ENCODE measurements at places on chromosomes 6 and 20. TPM values are rescaled to one million over a fixed set of nuclear protein-coding genes. Genes with fewer than 3 reads are reported as not detected.
A peak's percentile ranks its signal among the peaks of the same experiment; 100 is the strongest.

LINC00237 gene
- not detected for total RNA-seq

CNKSR3 gene
- 4.0 TPM for total RNA-seq

BPIFA1 gene
- not detected for total RNA-seq

GRCh38 chr6:24643920-24644319, 2.1 kb downstream of the KIAA0319 start:
- no peaks in the 10 kb centered on the region for H3K27me3 ChIP-seq
- peaks cover 23% of the 10 kb centered on the region for H3K36me3 ChIP-seq
- no peak overlapping the region for H3K27ac ChIP-seq
- peaks cover 38% of the 10 kb centered on the region for H3K4me1 ChIP-seq
- H3K4me3 ChIP-seq, result no peak overlapping the region

DNA sequence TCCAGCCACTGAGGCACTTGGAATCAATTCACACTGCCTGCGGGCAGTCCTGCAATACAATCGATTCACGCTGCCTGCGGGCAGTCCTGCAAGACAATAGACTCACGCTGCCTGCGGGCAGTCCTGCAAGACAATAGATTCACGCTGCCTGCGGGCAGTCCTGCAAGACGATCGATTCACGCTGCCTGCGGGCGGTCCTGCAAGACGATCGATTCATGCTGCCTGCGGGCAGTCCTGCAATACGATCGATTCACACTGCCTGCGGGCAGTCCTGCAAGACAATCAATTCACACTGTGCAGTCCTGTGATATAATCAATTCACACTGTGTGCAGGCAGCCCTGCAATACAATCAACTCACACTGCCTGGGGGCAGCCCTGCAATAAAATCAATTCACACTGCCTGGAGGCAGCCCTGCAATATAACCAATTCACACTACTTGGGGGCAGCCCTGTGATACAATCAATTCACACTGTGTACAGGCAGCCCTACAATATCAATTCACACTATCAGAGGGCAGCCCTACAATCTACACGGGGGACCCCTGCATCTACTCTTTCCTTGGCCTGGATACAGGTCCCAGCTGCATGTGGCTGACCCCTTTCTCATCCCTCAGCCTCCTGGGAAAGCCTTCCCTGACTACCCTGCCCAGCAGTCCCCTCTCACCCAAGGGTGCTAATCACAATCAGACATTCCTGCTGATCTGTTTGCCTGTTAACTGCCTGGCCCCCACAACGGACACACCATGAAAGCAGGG, 10.4 kb downstream of the TAF4 start:
- H3K4me1 ChIP-seq, result peaks cover 23% of the 10 kb centered on the region
- H3K27ac ChIP-seq, result no peak overlapping the region
- H3K27me3 ChIP-seq, result no peaks in the 10 kb centered on the region
- H3K36me3 ChIP-seq, result peaks cover 18% of the 10 kb centered on the region

DNA sequence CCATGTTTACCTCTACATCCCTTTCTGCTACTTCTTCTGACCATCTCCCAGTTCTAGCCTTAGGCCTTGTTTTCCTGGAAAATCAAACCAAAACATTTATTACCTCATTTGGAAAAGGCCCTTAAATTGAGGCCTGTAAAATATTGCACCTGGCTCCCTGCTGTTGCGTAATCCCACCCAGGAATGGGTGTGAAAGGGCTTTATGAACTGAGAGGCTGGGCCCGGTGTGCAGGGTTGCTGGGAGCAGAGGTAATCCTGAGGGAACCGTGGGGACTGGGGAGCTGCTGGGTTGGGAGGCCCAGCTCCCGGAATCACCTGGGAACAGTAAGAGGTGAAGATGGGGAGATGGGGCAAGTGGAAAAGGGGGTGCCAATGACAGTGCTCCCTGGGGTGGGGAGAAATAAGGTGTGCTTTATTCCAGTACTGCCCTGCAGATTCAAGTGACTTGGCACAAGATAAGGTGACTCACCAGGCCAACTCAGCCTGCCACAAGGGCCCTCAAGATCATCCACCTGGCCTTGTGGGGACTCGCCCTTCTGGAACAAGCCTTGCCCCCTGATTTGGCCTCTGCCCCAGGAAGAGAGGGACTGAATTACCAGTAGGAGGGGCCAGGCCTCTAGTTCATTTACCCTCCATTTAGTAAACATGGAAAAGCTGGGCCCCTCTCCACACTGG, 44.2 kb downstream of the KCNK5 start:
- H3K27me3 ChIP-seq, result no peaks in the 10 kb centered on the region
- peak overlapping the region; percentile 55 for H3K27ac ChIP-seq
- H3K4me3 ChIP-seq, result peak overlapping the region; percentile 10
- H3K36me3 ChIP-seq, result peaks cover 77% of the 10 kb centered on the region

DNA sequence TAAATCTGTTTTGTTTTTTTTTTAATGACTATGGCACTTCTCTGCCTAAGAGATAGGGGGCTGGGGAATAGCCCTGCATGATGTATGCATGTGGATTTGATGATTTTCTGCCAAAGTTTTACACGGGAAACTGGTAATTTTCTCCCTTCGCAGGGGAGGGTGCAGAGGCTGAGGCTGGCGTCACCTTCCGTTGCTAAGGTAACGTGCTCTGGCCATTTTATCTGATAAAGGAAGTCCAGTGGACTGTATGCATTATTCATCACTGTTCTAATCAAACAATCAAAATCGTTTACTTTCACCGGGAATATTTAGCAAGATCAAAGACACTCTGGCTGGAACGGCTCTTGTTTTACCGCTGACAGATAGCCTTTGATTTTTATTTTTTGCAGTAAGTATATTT, 789 bp downstream of the PHACTR1 start:
- no peaks in the 10 kb centered on the region for H3K36me3 ChIP-seq
- no peak for DNase-seq
- no peak overlapping the region for H3K4me3 ChIP-seq
- no peak overlapping the region for H3K27ac ChIP-seq

DNA sequence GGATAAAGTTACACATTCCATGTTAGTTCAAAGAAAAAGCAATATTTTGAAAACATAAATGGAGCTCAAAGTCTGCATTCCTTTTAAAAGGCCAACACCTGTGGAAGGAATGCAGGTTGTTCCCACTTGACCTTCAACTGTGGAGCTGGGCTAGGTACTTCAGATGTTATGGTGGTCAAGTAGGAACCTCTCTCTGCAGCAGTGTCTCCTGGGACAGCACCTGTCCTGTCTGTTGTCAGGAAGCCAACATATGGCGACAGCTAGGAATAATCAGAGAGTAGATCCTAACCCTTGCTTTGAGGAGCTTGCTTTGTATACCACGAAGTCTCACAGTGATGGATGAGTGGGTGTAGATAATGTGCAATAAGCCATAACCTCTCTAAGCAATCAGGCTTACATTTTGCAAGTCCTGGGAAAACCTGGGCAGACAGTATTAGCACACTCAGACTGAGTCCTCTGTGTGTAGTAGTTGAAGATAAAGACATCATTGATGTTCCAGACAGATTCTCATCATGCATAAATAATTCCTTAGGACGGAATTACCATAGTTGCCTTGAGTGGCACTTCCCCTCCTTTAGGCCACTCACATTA, 347.5 kb downstream of the PRL start:
- peaks cover 87% of the 10 kb centered on the region for H3K4me1 ChIP-seq
- H3K27ac ChIP-seq, result peak overlapping the region; percentile 77
- peaks cover 6% of the 10 kb centered on the region for H3K36me3 ChIP-seq
- DNase-seq, result peak; percentile 17
- no peak overlapping the region for H3K4me3 ChIP-seq

GRCh38 chr6:99905209-99906106, 88.6 kb downstream of the MCHR2 start:
- H3K4me1 ChIP-seq, result no peaks in the 10 kb centered on the region
- peak; percentile 40 for DNase-seq
- no peak overlapping the region for H3K27ac ChIP-seq
- no peaks in the 10 kb centered on the region for H3K36me3 ChIP-seq
- H3K27me3 ChIP-seq, result no peaks in the 10 kb centered on the region
- no peak overlapping the region for H3K4me3 ChIP-seq

DNA sequence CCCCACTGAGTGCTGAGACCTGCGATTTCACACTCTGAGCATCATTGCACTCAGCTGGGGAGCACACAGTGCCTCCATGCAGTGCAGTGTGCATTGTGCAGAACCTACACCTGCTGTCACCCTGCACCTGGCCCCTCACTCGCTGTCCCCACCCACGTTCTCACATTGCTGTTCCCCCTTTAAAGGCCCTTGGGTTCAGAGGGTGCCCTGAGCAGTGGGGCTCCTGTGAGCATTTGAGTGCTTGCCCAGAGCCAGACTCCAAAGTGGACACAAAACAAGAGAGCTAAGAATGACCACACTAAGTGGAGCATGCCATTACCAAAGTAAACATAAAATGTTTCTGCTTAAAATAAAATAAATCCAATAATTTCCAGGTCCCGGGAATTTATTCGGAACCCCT, 131.0 kb upstream of the CST7 start:
- no peaks in the 10 kb centered on the region for H3K36me3 ChIP-seq
- no peak for DNase-seq
- H3K4me1 ChIP-seq, result no peaks in the 10 kb centered on the region
- H3K27ac ChIP-seq, result no peak overlapping the region

DNA sequence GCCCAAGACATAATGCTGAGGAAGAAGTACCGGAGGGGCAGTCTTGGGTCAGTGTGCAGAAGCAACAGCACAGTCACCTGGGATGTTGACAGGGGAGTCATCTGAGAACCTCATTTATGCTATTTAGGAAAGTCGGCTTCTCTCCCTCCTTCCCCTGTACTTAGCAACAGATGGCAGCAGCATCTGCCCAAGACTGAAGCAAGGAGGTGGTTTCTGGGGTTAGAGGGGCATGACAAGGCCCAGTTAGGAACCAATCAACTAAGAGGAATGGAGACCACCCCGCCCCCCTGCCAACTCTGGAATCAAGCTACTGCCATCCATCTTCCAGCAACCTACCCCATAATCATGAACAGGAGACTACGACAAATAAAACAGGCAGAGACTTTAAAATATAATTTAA, 21.7 kb downstream of the RIPK1 start:
- H3K4me1 ChIP-seq, result no peaks in the 10 kb centered on the region
- H3K27me3 ChIP-seq, result no peaks in the 10 kb centered on the region
- H3K36me3 ChIP-seq, result no peaks in the 10 kb centered on the region
- no peak overlapping the region for H3K4me3 ChIP-seq
- no peak overlapping the region for H3K27ac ChIP-seq
- DNase-seq, result no peak

DNA sequence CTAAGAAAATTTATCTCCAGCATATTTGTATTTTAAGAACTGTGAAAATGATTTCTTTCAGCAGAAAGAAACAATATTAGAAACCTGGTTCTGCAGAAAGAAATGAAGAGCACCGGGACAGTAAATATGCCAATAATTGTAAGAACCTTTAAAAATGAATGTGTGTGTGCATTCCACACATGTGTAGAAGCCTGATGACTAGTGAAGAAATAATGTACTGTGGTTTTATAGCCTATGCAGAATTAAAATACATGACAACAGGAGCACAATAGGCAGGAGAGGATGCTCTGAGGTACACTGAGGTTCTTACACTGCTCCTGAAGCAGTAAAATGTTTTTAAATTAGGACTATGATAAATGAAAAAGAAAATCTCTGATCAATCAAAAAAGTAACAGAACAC, 48.9 kb downstream of the SNX14 start:
- peaks cover 17% of the 10 kb centered on the region for H3K36me3 ChIP-seq
- no peak for DNase-seq
- H3K4me1 ChIP-seq, result no peaks in the 10 kb centered on the region
- no peak overlapping the region for H3K27ac ChIP-seq
- H3K4me3 ChIP-seq, result no peak overlapping the region

- peaks cover 19% of the 10 kb centered on the region for H3K4me1 ChIP-seq
- no peak overlapping the region for H3K4me3 ChIP-seq
- DNase-seq, result no peak
- H3K27ac ChIP-seq, result no peak overlapping the region
- no peaks in the 10 kb centered on the region for H3K27me3 ChIP-seq
- peaks cover 5% of the 10 kb centered on the region for H3K36me3 ChIP-seq
These were observed 44.8 kb downstream of the AGPAT4 start for GRCh38 chr6:161228921-161229591.

DNA sequence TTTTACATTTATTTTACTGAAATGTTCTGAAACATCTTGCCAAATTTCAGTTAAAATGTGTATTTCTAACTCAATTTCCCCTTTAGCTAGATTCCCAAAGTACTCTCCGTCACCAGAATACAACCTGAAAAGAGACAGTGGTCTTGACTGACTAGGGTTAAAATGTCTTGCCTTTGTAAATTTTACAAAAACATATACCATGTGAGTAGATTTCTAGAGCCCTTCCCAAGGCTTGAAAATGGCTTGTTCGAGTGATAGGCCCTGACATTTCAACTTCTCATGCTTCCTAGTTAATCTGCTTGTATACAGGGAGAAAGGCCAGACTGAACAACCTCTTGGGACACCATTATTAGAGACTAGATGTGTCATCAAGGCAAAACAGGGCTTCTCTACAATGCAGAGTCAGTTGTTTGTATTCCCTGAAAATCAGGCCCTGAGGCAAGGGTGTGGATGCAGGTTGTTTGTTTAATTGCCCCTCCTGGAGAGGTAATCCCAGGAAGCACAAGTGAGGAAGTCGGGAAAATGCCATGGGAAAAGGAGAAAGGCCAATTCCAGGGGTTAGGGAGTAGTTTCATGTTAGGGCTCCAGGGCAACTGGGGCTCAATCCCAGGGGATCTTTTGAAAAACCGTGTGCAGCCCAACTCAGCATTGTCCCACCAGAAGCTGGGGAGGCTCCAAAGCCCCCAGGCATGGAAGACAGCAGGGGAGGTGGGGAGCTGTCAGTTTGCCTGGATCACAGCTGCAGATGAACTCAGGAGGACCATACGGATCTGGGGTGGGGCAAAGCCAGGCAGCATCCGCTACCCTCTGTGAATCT, 11.6 kb upstream of the TFB1M start:
- H3K4me3 ChIP-seq, result no peak overlapping the region
- H3K36me3 ChIP-seq, result peaks cover 12% of the 10 kb centered on the region
- H3K27me3 ChIP-seq, result no peaks in the 10 kb centered on the region
- peaks cover 42% of the 10 kb centered on the region for H3K4me1 ChIP-seq

- H3K4me1 ChIP-seq, result peaks cover 11% of the 10 kb centered on the region
- peaks cover 90% of the 10 kb centered on the region for H3K27me3 ChIP-seq
- H3K27ac ChIP-seq, result no peak overlapping the region
- no peak for DNase-seq
These were observed 2.2 kb upstream of the TUBB2B start for GRCh38 chr6:3229566-3230178.

DNA sequence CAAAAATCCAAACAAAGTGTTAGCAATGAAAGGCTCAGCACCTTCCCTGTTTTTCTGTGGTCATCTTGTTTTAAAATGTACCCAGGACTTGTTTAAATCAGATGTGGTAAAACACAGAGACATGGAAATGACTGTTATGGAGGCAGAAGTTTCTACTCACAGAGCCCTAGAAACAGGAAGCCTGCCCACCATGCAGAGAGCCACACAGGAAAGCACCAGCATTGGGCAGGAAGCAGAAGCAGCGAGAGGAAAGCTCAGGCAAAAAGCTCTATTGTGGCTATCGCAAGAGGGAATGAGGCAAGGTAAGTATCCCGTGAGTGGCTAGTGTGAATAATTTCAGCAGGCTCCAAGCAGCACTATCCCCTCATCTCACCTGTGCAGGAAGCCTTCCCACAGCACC, 42.8 kb downstream of the GPR6 start:
- H3K27ac ChIP-seq, result no peak overlapping the region
- no peaks in the 10 kb centered on the region for H3K36me3 ChIP-seq
- H3K27me3 ChIP-seq, result no peaks in the 10 kb centered on the region
- no peak for DNase-seq
